ENCODE measurements at places on chromosomes 7 and 10.

DNA sequence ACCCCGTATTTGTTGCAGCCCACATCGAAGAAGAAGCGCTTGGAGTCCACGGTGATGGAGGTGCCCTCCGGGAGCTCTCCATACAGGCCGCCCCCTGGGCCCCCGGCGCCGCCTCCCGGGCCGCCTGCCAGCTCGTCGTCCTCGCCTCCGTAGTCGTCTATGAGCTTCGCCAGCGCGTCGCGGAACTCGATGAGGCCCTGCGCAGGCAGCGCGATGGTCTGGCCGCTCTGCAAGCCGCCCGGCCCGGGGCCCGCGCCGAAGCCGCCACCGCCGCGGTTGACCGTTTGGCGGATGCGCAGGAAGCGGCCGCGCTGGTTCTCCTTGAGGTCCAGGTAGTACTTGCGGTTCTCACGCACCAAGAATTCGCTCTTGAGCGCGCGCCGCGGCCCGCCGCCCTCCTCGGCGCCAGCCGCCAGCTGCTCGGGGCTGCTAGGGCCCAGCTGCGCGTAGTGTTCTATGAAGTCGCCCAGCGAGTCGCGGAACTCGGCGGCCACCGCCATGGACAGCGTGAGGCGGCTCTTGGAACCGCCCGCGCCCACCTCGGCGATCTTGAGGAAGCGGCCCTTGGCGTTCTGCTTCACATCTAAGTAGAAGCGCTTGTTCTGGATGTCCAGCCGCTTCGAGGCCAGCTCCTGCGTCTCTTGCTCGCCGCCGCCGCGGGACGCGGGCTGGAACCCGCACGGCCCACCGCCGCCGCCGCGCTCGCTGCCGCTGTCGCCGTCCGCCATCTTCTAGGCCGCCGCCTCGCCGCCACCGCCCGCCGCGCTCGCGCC, 523 bp downstream of the PURB start:
- DNase-seq, result no peak

- no peak for DNase-seq
Measured at GRCh38 chr10:95864906-95865813, 42.6 kb upstream of the CC2D2B start.

GRCh38 chr10:89389254-89389653, 3.2 kb upstream of the IFIT1 start:
- no peak for DNase-seq

- no peak for DNase-seq
Measured at GRCh38 chr7:71645836-71646235, 513.9 kb downstream of the GALNT17 start.

DNA sequence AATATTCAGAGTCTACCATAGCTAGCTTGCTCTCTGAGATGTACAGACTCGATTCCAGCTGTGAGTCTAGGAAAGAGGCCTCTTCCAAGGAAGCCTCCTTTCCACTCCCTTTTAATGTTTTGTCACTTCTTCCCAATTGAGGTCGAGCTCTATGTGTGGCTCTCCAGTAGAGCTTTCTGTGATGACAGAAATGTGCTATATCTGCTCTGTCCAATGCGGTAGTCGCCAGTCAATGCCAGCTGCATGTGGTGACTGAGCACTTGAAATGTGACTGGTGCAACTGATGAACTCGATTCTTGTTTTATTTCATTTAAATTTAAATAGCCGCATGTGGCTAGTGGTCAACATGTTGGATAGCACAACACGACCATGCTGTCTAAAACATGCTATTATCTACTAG, 387.0 kb upstream of the NRP1 start:
- DNase-seq, result no peak

DNA sequence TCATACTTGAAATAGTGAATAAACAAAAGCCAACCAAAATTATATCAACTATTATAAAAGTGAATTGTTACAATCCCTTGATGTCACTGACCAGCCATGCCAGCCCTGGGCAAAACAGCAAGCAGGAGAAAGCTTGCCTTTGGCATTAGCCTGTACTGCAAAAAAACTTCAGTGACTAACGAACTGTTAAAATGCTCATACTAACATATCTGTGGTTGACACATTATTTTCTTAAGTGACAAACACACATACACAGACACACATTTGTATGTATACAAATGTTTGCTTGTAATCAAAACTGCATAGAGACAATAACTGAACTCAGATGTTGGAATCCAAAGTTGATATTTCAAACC, 29.5 kb downstream of the CHCHD3 start:
- DNase-seq, result no peak

- no peak for DNase-seq
Measured at GRCh38 chr7:92560602-92561001, 29.6 kb downstream of the FAM133B start.

DNA sequence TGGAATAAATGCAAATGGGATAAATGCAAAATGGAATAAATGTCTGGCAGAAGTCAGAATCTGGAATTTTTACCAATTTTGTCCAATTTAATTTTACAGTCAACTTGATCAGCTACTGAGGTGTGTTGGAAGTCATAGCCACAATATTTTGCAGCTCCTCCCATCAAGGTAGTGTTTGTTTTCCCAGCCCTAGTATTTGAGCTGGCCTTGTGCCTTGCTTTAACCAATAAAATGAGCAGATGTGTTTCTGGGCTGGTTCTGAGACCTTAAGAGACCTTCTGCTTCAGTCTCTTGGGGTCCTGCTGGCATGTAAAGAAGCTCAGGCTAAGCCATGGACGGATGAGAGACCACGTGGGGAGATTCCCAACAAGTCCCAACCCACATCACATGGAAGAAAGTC, 42.7 kb upstream of the RSBN1L start:
- DNase-seq, result no peak

DNA sequence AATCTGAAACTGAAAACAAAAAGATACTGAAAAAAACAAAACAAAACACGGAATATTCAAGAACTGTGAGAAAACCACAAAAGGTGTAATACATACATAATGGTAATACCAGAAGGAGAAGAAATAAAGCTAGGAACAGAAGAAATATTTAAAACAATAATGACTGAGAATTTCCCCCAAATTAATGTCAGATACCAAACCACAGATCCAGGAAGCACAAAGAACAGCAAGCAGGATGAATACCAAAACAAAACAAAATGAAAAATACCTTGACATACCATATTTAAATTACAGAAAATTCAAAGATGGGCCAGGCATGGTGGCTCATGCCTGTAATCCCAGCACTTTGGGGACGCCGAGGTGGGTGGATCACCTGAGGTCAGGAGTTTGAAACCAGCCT, 57.7 kb upstream of the PARD3 start:
- no peak for DNase-seq

- DNase-seq, result no peak
Measured at GRCh38 chr7:38950309-38950708, 27.4 kb upstream of the POU6F2 start.

GRCh38 chr10:125116041-125116649, 44.2 kb downstream of the CTBP2 start:
- no peak for DNase-seq

DNA sequence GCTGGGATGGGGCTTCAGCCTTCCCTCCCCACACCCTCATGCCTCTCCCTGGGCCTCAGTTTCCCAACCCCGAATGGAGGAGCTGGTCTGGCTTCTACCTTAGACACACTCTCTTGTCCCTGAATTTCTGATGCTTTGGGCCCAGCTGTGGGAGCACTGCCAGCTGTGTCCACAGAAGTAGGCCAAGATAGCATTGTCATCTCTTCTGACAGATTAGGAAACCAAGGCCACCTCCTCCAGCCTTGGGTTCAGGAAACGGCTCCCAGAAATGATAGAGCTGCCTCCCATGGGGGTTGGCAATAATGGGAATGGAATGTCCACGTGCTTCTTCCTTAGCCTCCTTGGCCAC, 1.3 kb downstream of the PPIF start:
- DNase-seq, result no peak

GRCh38 chr7:151455690-151456089, 15.7 kb upstream of the CRYGN start:
- DNase-seq, result no peak

DNA sequence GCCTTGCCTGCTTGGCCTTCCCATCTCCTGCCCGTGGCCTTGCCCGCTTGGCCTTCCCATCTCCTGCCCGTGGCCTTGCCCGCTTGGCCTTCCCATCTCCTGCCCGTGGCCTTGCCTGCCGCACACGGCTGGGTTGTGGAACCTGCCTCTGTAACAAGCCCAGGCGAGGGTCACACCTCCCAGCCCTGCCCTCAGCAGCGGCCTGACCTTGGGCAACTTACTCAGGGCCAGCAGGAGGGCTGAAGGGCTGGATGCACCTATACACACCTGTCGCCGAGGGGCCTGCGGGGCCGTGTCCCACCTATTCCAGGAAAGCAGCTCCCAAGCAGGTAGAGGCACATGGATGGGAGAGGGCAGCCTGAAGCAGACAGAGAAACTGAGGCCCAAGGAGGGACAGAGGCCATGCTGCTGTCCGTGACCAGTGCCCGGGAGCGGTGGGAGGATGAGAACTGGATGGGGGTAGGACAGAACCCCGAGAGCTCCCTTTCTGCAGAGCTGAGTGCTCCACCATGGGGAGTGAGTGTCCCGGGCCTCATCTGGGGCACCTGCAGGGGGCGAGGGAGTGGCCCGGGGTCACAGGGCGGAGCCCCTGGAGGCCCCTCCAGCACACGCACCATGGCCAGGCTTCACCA, 277.6 kb downstream of the ELFN1 start:
- DNase-seq, result no peak

- DNase-seq, result no peak
Measured at GRCh38 chr7:102117743-102118142, 168.9 kb upstream of the SH2B2 start.

DNA sequence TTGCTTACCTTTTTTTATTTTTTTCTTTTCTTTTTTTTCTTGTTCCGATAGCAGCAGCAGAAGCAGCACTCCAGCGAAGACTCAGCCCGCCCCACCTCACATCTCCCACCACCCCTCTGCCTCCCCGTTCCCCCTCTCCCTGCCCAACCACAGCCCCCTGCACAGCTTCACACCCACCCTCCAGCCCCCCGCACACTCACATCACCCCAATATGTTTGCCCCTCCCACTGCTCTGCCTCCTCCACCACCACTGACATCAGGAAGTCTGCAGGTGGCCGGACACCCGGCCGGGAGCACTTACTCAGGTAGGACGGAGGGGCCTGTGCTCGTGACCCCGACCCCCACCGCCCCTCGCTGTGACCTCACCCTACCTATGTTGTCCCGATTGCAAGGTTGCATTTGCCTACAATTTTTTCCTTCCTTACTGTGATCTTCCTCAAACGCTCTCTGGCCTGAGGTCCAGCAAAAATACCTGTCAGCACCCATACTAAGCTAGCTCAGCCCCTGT, 367.2 kb upstream of the GALNT17 start:
- no peak for DNase-seq

DNA sequence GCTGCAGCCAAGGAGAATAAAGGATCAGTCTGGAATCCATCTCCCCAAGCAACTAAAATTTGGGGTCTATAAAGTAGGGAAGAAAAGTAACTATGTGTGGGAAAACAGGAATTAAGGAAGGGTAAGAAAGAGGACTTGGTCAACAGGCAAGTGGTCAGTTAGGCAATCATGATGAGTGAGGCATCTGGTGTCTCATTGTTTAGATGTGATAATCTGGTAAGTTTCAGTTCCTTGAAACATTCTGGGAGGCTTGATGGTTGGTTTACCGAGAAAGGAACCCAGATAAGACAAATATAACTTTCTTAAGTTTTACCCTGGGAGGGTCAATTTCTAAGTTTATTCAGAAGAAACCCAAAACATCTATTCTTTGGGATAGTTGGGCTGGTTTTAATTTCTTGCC, 22.3 kb downstream of the HYAL4 start:
- DNase-seq, result no peak

- DNase-seq, result no peak
Measured at GRCh38 chr10:20746856-20747255, 150.3 kb downstream of the NEBL start.

DNA sequence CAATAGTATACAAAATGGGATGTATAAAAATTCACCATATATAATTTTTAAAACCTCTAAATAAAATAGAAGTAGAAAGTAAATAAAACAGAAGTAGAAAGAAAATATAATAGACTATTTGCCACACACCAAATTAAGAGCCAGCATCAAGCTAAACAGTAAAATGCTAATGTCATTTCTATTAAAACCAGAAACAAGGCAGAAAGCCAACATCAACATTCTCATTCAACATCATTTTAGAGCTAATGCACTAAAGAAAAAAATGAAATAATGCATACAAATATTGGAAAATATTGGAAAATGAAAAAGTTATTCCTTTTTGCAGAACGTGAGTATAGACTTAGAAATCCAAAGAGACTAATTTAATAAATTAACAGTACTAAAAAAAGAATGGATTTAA, 23.4 kb upstream of the RELN start:
- DNase-seq, result no peak

- DNase-seq, result no peak
Measured at GRCh38 chr7:67625257-67625737, 628.7 kb downstream of the TYW1 start.

DNA sequence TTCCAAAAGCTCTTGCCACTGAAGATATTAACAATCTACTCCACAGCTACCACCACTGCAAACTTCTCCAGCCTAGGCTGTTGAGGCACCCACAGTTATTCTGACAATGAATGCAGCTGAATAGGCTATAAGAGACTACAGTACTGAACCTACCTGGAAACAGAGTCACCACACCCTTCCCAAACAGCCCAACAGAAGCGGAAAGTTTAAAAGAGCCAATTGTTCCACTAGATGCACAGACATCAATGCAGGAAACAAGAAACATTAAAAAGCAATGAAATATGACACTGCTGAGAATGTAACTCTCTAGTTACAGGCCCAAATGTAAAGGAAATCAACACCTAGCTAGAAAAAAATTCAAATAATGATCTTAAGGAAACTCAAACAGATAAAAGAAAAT, 64.5 kb upstream of the PLA2G12B start:
- no peak for DNase-seq

DNA sequence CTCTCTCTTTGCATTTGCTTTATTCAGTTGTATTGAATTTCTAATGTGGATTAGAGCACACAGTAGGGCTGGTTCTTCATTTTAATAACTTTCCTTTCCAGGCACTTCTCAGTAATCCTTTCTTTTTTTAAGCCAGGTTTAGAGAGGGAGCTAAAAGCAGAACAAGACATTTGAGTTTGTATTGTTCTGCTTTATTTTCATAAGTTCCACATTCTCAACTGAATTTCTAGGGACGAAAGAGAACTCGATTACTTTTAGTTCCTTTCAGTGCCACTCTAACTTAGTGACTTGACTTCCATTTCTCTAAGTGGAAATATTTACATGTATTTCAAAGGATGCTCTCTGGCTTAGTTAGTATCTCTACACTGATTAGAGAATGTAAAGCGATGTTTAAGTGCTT, 145.6 kb downstream of the EXOC4 start:
- no peak for DNase-seq

DNA sequence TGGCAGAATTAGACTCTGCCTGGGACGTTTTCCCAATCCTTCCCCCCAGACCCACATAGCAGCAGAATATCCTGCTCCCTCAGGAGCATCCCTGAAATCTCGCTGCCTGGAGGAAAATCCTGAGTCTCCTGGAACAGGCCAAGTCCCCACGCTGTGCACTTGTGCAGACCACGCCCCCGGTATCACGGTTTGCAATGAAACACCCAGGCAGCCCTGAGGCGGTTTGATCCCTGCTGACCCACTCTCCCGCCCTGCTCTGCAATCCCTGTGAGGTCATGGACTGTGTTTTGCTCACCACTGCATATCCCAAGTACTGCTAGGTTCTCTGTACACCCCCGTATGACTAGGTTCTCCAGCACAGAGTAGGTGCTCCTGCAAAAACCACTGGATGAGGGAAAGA, 411.8 kb upstream of the MGMT start:
- no peak for DNase-seq

All from activated naive CD8-positive, alpha-beta T cell treated with anti-CD3 and anti-CD28 coated beads, Interleukin-2, amount 50 U/mL, for 16 hours (primary cell).